ENCODE measurements at places on chromosomes 2 and 18.

GRCh38 chr2:20382965-20383810 lies 32.5 kb upstream of the PUM2 start:
- DNase-seq: no peak

DNA sequence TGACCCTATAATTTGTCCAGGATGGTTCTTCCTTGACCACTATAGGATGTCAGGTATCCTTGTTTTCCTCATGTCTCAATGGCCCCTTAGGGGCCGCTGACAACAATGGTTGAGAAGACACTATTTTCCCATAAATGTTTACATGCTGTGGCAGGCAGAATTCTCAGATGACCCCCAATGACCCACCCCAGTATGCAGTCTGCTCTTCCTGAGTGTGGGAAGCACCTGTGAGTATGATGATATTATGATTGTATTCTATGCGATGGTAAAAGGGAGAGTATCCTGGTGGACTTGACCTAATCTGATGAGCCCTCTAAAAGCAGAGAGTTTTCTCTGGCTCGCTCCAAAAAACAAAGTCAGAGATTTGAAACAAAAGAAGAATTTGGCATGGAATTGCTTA lies 123.1 kb upstream of the DLX2 start:
- DNase-seq: no peak

DNA sequence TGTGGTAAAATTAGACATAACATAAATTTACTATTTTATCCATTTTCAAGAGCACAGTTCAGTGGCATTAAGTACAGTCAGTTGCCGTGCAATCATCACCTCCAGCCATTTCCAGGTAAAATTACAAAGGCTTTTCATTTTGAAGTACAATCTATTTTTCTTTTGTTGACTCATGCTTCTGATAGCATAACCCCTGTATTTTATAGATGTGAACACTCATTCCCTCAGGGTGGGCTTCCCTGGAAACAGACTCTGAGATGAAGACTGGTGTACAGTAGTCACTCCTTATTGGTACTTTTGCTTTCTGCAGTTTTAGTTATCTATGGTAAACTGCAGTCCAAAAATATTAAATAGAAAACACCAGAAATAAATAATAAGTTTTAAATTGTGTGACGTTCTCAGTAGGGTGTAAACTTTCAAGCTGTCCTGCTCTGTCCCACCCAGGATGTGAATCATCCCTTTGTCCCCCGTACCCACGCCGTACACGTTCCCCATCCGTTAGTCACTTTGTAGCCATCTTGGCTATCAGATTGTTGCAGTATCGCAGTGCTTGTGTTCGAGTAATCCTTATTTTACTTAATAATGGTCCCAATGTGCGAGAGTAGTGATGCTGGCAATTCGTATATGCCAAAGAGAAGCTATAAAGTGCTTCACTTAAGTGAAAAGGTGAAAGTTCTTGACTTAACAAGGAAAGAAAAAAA lies 41.1 kb upstream of the NAB1 start:
- no peak for DNase-seq

GRCh38 chr2:84029903-84030575 lies 429.0 kb downstream of the SUCLG1 start:
- no peak for DNase-seq

DNA sequence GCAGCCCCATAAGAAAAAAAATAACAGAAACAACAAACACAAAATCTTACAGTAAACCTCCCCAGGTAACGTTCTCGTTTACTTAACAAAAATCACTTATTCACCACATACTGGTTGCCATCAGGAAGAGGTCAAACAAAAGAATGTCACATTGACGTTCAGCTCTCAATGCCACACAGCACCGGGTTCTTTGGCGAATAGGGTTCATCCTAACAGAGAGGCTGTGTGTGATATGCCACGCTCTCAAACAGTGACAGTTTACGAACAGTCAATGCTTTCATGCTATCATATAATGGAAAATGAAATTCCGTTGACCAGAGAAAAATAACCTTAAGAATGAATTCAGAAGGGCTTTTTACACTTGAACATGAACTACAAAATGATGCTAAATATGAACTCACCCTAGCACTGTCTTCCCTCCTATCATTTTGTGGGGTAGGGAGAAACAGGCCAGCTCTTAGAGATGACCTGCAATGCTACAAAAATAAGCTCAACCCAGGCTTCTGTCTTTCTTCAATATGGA lies 2.0 kb downstream of the TMEM163 start:
- no peak for DNase-seq

- no peak for DNase-seq
These were observed 22.2 kb downstream of the SOWAHC start for GRCh38 chr2:109636317-109636716.

DNA sequence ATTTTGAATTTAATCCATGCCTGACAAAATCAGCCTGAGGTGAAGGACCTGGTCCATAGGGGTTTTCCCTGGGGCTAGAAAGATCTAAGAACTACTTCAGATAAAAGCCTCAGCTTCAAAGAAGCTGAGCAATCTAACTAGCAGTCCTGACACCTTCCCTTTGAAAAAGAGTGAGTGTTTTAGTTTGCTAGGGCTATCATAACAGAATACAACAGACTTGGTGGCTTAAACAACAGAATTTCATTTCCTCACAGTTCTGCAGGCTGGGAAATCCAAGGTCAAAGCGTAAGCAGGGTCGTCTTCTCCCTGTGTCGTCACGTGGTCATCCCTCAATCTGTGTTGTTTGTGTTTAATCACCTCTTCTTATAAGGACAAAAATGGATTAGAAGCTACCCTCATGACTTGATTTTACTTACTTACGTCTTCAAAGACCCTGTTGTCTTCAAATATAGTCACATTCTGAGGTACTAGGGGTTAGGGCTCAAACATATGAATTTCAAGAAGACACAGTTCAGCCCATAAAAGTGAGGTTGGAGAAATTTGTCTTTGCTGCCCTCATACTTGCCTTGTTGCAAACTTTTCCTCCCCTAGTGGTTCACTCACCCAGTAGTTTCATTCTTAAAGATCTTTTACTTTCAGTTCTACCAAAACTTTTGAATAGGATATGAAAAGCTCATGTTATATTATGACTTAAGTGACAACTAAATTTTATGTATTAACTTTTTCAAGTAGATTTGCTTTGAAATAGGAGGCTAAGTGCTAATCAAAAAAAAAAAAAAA lies 673.8 kb downstream of the ARHGAP15 start:
- DNase-seq: no peak

- no peak for DNase-seq
These were observed 36.0 kb upstream of the DYNC2LI1 start for GRCh38 chr2:43737855-43738254.

DNA sequence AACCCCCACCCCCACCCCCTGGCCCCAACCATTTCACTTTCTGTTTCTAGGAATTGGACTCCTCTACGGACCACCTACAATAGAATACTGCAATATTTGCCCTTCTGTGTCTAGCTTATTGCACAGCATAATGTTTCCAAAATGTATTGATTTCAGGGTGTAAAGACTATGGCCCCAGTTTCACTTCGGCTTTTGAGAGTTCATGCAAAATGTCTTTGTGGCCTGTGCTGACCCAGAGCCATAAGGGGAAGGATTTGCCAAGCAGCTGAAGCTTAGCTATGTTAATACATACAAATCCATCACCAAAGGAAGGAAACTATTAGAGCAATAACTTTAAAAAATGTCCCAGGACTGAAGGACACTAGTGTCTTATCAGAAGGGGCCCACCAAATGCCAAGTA lies 11.2 kb upstream of the ATP9B start:
- DNase-seq: no peak

GRCh38 chr2:118310681-118311429 lies 222.6 kb downstream of the INSIG2 start:
- DNase-seq: no peak

DNA sequence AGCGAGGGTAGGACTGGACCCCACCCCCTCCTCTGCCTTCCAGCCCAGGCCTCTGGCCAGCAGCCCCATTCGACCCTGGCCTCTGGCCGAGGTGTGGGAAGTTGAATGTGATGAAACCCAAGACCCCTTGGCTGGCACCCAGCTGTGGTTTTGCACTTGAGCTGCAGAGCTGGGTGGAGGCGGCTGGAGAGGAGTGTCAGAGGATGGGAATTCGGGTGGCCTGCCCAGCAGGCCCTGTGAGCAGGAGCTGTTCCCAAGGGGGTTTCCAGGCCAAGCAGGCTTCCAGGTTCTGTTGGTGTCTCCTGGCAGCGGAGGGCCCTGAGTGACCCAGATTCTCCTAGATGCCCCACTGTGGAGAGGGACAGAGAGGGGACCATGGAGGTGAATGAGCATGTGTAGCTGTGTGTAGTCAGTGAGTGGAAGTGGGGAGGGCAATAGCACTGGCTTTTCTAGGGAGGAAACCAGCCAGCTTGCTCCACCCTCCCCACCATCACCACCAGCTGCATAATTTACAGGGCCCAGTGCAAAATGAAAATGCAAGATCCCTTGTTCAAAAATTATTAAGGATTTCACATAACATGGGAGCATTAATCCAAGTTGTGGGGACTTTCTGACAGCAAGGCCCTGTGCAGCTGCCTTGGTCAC lies 172.2 kb upstream of the HAAO start:
- no peak for DNase-seq

- DNase-seq: no peak
These were observed 373.9 kb downstream of the PTPRM start for GRCh38 chr18:7940971-7941370.

GRCh38 chr18:75809926-75810255 lies 382.4 kb upstream of the SMIM21 start:
- no peak for DNase-seq
